ENCODE measurements at places on chromosomes 16 and 17.

DNA sequence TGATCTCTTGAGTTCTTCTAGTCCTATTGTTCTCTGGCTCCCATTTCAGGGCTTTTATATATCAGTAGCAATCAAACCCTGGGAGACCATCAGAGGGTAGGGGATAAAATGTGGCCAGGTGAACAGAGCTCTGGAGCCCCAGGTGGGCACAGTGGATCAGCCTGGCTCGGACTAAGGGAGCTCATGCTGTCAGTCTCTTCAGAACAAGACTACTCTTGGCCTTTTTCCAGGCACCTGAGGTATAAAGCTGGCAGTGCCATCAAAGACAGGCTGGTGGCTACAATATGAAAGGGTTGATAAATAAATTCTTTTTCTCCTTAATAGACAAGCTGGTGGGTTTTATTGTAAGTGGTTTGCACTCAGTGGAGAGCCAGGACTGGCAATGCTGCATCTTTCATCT lies 160.0 kb upstream of the CCL2 start:
- DNase-seq, result no peak

DNA sequence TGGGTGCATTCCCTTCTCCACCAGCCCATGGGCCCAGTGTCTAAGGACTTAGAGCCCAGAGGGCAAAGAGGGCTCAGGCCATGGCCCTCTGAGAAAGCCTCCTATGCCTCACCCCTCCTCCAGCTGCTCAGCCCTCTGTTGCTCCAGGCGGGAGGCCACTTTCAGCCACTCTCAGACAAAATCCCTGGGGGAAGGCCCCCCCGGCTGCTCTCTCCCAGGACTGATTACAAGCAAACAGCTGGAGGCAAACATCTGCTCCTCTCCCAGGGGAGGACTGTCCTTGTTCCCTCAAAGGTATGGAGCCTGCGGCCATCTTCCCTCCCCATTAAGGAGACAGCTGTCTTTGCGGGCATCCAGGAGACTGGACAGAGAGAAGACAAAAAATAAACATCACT lies 54.9 kb upstream of the DLX4 start:
- no peak for DNase-seq

GRCh38 chr17:65931246-65932149 lies 260.4 kb downstream of the CEP112 start:
- no peak for DNase-seq

GRCh38 chr16:26335236-26335853 lies 643.6 kb downstream of the HS3ST4 start:
- DNase-seq, result no peak

GRCh38 chr17:10241781-10242180 lies 43.4 kb upstream of the GAS7 start:
- DNase-seq, result no peak

DNA sequence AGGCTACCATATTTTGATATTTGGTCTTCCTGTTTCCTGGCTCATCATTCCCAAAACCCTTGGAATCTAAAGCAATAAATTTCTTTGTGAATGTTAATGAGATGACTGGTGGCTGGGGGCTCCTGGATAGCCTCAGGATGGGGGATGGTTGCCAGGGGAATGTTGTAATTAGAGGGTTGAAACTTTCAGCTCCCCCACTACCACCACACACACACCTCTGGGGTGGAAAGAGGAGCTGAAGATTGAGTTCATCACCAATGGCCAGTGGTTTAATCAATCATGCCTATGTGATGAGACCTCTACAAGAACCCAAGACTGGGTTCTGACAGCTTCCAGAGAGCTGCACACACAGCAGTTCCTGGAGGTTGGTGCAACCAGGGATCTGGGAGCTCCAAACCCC lies 59.1 kb downstream of the HS3ST3A1 start:
- no peak for DNase-seq

GRCh38 chr16:28845293-28845692 lies 855 bp downstream of the TUFM start:
- no peak for DNase-seq

DNA sequence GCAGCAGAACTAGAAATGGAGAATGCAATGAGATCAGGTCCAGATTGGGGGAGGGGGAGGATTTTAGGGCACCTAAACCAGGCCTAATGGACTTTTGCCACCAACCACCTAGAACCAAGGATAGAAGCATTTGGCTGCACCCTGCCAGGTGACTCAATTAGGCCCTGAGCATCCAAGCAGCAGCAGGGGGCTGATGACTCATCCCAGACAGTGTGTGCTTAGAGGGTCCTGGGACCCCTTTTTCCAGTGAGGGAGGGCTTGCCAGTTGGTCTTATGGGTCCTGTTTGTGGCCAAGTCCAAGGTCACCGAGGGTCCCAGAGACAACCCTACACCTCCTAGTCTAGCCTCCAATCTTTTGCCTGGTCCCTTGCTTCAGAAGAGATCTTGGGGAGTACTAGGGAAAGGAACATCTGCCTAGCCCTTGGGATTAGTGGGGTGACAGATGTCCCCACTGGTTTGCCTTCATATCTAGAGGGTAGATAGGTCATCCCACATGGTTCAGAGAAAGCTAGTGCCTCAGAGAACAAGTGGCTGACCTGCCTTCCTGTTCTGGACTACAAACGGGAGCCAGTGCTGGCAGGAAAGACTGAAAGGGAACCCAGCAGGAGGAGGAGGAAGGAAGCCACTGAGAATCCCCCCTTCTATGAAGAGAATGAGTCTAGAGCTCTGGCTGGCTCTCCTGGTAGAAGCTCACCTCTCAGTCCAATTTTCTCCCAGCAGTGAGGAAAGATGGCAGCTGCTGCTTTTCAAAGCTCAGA lies 1.6 kb upstream of the TBKBP1 start:
- DNase-seq, result no peak

GRCh38 chr17:4908711-4909496 lies 6.0 kb upstream of the CHRNE start:
- peak; percentile 27 for DNase-seq

DNA sequence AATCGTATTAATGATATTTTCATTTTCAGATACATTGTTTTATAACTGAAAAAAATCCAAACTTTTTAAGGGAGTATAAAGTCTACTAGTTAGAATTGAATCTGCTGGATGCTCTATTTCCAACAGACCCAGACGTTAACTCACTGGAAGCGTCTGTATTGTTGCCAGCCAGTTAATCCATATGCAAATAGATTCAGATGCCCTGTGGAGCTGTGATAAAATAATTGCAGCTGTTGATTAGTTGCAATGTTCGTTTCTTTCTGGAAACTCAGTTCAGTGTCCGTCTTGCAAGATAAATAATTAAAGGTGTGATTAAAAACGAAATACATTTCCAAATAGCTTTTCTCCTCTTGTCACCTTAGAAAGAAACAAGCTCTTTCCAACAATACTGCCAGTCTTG lies 5.1 kb upstream of the GNA13 start:
- no peak for DNase-seq

DNA sequence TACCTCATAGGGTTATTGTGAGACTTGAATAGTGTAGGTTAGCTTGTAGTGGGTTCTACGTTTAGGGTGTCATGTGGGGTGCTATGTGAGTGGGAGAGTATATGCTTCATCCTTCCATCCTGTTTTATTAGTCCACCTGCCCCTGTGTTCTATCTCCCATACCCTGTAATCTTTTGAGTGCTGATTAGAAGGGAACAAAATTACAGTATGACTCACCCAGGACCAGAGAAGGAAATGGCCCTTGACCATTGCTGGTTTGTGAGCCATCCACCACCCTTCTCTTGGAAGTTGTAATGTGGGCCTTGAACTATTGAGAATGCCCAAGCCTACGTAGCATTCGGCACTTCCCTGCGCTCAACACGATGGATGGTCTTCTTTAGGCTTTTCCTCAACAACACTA lies 17.1 kb downstream of the SAP30BP start:
- no peak for DNase-seq

- DNase-seq, result no peak
Measured at GRCh38 chr16:87028481-87029320, 288.5 kb downstream of the C16orf95 start.

- no peak for DNase-seq
Measured at GRCh38 chr17:1179112-1179817, 516 bp downstream of the ABR start.

DNA sequence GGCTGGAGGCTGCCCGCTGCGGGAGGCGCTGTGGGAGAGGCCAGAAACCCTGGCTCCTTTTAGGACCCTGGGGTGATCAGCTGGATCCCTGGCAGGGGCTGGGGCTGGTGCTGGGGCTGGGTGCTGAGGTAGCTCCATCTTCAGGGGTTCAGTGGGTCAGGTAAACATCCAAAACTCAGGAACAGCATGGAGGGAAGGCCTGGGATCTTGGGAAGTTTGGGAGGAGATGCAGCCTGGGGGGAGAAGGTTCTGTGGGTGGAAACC lies 21.0 kb downstream of the ADGRG5 start:
- DNase-seq, result no peak

DNA sequence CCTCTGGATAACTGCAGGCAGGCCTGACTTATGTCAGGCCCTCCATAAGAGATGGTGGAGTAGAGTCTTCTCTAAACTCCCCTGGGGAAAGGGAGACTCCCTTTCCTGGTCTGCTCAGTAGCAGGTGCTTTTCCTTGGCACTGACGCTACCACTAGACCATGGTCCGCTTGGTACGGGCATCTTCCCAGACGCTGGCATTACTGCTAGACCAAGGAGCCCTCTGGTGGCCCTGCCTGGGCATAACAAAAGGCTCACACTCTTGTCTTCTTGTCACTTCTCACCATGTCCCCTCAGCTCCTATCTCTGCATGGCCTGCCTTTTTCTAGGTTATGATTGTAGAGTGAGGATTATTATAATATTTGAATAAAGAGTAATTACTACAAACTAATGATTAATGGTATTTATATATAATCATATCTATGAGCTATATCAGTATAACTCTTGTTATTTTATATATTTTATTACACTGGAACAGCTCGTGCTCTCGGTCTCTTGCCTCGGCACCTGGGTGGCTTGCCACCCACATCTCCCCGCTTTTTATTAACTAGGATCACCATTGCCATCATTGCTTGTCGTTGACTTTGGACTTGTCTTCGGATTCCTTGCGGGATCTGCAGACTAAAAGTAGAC lies 59.8 kb upstream of the ARL4D start:
- DNase-seq, result no peak

DNA sequence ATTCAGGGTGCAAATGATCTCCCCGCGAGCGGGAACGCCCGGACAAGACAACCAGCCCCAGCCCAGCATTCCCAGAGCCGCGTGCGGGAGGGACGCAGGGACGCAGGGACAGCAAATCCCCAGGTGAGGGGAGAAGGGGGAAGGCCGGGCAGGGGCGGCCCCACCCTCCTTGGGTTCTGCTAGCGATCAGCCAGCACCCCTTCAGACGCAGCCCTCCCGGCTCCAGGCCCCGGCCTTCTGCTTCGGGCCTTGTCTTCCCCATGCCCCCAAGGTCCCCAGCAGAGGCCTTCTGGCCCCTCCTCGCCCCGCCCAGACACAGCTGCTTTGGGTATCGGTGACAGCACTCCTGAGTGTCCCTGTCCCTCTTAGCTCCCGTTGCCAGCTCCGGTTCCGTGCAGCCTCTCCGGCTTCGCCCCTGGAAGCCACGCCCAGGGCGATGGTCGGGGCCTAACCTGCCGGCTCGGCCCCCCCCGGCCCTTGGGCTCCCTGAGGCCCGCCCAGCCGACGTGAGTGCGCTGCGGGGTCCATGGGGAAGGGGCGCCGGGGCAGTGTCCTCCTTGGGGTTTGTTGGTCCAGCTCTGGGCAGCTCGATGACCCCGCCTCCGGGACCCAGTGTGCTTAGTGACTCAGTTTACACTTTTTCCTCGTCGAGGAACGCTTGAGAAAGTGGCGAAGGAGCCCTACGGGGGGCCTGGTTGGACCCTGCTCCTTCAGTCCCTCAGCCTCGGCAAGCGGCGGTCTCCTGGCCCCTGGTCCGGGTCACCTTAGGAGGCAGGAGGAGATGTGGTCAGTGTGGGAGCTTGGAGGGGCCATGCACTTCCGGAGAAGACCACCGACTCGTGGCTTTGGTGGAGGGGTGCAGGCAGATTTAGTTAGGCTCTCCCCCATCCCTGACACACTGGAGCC lies 50.5 kb upstream of the AMZ2 start:
- no peak for DNase-seq

DNA sequence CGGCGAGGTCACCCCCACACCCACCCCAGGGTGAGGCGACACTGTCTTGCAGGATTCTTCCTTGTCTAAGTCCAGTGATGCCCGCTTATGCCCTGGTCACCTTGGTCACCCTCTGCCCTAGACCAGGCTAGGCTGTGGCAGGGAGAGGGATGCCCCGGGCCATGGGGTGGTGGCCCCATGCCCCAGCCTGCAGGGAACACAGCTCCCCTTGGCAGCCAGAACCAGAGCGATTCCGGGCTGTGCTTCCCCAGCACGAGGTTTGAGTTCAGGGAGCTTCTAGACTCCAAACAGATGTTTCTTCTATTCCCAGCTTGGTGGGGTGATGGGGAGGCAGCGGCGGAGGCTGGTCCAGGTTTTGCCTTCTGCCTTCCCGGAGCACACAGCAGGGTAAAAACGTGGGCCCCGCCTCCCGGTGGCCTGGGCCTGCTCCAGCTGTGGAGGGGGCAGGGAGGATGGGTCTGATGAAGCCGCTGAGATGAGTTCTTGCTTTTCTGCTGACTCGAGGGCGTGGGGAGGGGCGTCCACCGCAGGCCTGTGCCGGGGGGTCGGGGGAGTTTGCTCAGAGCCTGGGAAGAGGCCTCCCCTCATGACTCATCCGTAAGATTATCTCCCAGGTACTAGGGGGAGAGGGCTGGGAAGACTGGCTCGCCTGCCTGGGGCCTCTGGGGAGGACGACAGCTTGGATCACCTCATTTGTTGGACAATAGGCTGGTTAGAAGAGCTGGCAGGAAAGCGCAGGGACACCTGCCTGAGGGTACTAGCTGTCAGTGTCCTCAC lies 15.4 kb downstream of the SMTNL2 start:
- DNase-seq, result no peak

- no peak for DNase-seq
Measured at GRCh38 chr16:85495259-85495658, 117.9 kb upstream of the GSE1 start.
